ENCODE measurements at places on chromosomes 4 and X.
A peak's percentile ranks its signal among the peaks of the same experiment; 100 is the strongest.

DNA sequence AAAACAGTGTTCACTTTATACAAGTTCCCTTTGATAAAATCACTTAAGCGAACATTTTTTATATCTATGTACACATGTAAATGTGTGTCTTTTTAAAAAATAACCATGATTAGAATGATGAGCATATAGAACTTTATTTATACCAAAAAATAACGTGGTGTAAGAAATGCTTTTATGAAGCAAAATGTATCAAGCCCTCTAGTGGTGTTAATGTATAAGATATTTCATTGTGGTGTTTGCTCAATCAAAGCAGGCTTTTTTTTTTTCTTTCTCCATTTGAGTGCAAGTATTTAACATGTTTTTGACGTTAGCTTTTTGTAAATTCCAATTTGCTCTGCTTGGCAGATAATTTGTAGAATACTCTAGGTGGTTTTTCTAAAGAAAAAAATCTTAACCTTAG lies 2092.4 kb upstream of the TENM3 start:
- DNase-seq = no peak

- no peak for DNase-seq
Measured at GRCh38 chr4:40486534-40486933, 143.1 kb downstream of the RBM47 start.

DNA sequence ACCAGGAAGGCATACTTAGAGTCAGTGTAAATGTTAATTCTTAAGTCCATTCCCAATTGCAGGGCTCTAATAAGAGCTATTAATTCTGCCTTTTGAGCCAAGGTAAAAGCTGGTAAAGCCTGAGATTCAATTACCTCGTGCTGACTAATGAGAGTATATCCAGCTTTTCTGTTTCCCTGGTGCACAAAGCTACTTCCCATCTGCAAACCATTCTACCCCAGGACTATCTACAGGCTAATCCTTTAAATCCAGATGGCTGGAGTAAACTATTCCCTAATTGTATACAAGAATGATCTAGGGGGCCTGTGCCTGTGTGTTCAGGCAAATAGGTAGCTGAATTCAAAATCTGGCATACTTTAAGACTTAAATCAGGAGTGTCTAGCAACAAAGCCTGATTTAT lies 365.0 kb downstream of the GPM6A start:
- DNase-seq = no peak

GRCh38 chr4:169037506-169037905 lies 27.5 kb upstream of the CBR4 start:
- no peak for DNase-seq

GRCh38 chr4:108130955-108131354 lies 37.8 kb downstream of the LEF1 start:
- no peak for DNase-seq

DNA sequence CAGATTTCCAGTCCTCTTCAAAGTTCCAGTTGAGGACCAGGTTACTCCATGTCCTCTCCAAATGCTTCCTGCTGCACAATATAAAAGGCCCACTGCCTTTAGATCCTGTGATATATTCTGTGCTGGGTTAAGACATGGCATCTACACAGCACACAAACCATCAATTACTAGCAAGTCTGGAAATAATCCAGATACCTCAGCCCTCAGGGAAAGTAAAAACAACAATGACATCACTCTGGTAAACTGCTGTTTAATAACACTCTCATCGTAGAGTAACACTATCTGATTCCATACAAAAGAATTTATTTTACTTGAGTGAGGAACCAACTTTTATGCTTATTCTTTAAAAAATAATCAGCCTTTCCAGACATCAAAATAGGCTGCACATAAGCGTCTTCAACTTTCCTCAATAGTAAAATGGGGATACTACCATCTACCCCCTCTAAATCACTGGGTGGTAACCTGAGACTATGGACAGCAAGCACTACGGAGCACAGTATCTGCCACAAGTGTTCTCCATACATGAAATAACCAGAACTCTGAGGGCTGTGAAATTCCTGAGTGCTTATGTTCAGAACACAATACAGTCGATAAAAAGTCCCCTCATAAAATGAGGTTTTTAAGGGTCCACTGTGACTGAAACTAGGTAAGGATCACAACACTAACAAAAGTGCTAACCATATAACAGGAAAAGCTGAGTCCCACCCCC lies 53.4 kb downstream of the ABCG2 start:
- no peak for DNase-seq

- DNase-seq = no peak
Measured at GRCh38 chrX:51825436-51825835, 68.0 kb upstream of the MAGED1 start.

- DNase-seq = no peak
Measured at GRCh38 chr4:149572716-149573115, 242.9 kb downstream of the IQCM start.

- DNase-seq = no peak
Measured at GRCh38 chr4:32560306-32560705, 1840.1 kb downstream of the PCDH7 start.

DNA sequence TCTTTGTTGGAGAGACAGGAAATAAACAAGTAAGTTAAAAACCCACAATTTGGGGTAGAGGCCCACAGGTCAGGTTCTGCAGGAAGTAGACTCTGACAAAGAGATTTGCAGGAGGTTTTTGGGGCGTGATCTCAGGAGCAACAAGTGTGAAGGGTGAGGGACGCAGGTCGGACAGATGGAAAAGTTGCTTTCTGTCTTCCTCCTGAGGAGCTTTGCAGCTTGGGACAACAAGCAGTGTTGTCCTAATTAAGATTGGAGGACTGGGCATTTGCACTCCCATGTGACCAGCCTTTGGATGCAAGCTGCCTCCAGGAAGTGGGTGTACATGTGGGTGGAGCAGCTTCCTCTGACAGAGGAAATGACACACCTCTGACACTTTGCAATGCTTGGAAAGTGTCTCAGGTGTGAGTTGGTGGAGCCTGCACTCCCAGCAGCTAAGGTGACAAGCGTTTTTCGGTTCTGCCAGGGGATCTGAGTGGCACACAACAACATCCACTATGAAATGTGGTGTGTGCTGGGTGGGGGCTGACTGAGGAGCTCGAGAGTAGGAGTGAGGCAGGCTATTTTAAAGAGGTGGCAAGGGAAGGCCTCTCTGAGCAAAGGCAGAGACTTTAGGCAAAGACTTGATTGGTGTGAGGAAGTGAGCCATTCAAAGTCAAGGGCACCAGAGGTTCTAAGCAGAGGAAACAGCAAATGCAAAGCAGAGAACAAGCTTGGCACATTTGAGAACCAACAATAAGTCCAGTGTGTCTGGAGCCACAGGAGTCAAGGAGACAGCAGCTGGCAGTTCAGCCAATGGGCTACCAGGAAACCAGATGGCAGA lies 339.8 kb upstream of the GATB start:
- DNase-seq = peak; percentile 50

DNA sequence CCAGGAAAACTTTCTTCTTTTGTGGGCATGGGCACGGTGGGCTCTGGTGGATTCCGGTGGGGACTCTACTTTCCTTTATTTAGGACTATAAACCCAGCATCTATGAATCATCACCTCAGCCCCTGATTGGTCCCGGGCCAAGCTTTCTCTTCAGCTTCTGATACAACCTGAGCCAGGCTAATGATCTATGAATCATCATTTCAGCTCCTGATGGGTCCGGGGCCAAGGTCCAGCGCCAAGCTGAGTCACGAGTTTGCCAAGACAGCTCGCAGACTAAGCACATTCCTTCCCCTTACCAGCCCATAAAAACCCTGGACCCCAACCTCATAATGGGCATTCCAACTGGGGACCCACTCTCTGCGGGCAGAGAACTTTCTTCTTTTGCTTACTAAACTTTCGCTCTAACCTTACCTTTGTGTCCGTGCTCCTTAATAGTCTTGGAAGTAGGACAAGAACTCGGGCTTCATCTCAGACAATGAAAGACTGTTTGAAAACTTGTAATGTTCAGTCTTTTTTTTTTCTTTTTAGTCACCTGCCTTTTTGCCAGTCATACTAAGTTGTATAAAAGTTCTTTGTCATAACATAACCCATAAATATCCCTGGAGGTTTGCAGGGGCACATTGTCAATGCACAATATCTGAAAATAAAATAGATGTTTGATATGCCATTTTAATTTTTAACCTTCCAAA lies 904.9 kb upstream of the EPHA5 start:
- no peak for DNase-seq

GRCh38 chrX:10231461-10231860 lies 74.7 kb downstream of the CLCN4 start:
- DNase-seq = no peak

- no peak for DNase-seq
Measured at GRCh38 chr4:109206620-109207019, 95.8 kb downstream of the COL25A1 start.

DNA sequence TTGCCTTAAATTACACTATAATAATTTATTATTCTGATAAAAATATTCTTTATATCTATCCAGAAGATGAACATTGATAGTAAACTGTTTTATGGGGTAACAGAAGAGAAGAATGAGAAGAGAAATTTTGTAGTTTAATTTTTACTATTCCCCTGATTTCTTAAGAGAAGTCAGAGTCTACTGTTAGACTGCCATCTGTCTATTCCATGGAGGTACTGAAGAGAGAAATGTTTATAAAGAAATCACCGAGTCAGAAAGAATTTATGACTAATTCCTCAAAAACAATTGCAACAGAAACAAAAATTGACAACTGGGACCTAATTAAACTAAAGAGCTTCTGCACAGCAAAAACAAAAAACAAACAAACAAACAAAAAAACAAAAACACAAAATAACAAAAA lies 149.9 kb downstream of the FGF16 start:
- DNase-seq = no peak

GRCh38 chr4:75878246-75878756 lies 24.0 kb downstream of the PPEF2 start:
- no peak for DNase-seq

DNA sequence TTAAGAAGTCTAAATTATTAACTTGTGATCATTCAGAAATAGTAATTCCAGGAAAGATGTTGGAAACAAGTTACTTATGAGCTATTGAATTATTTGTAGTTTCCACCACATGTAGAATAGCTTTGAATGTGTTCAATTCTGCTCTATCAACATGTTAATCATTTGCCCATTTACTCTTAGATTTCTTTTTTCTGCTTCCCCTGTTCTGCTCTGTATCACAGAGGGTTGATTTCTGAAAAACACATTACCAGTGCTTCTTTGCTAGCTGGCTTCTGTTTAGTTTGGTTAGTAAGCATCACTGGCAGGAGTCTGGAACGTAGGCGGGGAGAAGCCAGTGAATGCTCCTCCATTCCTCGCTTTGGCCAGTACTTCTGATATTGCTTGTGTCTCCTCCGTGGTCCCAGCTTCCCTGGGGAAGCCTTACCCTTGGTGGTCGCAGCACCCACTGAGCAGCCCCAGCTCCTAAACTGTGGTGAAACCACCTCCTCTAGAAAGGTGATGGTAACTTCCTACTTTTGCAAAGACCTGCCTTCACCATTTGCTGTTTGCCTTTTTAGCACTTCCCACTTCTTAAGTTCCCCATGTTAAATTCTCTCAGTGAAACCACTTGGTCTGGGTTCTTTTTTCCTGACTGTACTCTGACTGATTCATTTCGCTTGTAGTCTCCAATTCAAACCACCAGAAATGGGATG lies 40.3 kb upstream of the GALNT7 start:
- no peak for DNase-seq

GRCh38 chrX:129318375-129318774 lies 204.9 kb downstream of the SMARCA1 start:
- no peak for DNase-seq

- DNase-seq = no peak
Measured at GRCh38 chrX:12206413-12206812, 68.1 kb downstream of the FRMPD4 start.

- DNase-seq = no peak
Measured at GRCh38 chrX:17710871-17711301, 26.4 kb upstream of the SCML1 start.

- no peak for DNase-seq
Measured at GRCh38 chrX:55107911-55108310, 19.1 kb downstream of the PAGE2 start.

DNA sequence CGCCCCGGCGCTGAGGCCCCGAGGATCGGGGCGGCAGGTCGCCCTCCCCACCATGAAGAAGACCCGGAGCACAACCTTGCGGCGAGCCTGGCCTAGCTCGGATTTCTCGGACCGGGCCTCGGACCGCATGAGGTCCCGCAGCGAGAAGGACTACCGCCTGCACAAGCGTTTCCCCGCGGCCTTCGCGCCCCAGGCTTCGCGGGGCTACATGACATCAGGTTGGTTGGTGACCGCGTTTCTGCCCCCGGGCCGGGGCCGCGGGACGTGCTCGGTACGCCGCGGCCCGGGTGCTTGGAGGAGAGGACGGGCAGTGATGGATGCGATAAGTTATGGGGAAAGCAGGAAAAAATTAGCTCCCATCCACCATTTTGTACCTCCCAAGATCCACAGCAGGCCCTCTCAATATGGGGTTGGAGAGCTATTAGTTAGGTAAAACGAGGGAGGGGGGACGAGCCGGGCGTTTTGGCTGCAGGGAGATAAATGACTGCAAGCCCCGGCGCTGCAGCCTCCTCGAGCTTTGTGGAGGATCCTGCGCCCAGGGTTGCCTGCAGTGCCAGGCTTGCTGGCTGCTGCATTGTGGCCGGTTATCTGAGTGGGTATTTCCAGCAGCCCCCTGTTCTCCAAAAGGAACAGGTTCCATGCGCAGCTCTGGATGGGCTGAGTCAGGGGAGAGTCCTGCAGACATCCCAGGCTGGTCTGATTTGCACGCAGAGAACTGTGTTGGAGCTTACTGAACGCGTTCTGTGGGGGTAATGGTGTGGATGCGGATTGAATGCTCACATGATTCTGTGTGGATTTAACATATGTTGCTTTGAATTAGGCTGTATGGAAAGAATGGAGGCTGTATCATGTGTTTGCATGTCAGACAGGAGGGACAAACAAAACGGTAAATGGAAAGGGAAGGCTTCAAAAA lies 1.9 kb downstream of the STOX2 start:
- no peak for DNase-seq

GRCh38 chr4:7626531-7626930 lies 191.8 kb upstream of the PSAPL1 start:
- no peak for DNase-seq

- DNase-seq = no peak
Measured at GRCh38 chr4:55439023-55439422, 43.3 kb downstream of the TMEM165 start.

DNA sequence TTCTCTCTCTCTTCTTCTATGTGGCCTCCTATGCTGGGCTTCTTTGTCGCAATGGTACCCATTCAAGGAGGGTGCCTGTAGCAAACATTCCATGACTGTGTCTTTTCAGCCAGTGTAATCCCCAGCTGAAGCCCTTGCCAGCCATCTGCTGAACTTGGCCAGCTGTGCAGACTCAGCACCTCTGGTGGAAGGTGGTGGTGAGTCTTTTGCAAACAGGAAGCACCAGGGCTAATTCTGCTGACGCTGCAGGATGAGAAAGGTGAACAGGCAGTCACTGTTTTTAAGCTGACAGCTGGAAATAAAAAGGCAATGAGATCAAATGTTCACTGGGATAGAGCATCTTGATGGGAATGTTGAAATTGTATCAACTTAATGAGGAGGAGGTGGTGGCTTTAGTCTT lies 298.7 kb upstream of the CLNK start:
- no peak for DNase-seq

DNA sequence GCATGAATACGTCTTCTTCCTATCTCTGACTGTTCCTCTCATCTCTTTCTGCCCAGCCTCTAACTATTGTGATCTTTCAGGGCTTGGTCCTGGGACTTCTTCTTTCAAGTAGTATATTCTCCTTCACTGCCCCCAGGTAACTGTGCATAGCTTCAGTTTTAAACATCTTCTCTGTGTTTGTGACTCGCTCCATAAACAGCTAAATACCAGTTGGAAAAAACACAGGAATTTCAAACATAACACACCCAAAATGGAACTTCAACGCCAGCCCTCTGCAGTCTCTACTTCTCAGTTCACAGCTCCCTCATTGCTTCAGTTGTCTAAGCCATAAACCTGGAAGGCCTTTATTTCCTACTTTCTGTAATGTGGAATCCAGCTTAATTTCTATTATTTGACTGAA lies 16.6 kb downstream of the TRIML2 start:
- no peak for DNase-seq

Measured in stimulated activated CD4-positive, alpha-beta T cell treated with anti-CD3 and anti-CD28 coated beads, Interleukin-4, amount 100 ng/mL, for 48 hours (primary cell).